ENCODE measurements at places on chromosomes 7 and 10.

- no peak for DNase-seq
Observed at GRCh38 chr7:13651167-13651566, 338.3 kb downstream of the ETV1 start.

- DNase-seq = no peak
Observed at GRCh38 chr7:73839290-73839689, 3.0 kb downstream of the METTL27 start.

GRCh38 chr7:137390076-137390475, 46.5 kb upstream of the PTN start:
- no peak for DNase-seq

DNA sequence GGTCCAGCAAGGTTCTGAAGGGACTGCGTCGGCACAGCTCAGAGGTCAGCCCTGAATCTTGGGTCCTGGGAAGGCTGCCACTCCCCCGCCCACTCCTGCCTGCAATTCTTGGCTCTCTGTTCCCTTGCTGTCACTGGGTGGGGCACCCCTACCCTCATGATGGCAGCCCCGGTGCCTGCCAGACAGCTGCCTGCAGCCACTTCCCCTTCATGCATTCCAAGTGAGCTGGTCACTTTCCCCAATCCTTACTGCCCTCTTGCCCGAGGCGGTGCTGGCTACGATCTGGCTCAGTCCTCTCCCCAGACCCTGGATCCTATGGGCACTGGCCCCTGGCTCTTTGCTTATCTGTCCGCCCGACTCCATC, 14.2 kb downstream of the MYL10 start:
- DNase-seq = no peak

DNA sequence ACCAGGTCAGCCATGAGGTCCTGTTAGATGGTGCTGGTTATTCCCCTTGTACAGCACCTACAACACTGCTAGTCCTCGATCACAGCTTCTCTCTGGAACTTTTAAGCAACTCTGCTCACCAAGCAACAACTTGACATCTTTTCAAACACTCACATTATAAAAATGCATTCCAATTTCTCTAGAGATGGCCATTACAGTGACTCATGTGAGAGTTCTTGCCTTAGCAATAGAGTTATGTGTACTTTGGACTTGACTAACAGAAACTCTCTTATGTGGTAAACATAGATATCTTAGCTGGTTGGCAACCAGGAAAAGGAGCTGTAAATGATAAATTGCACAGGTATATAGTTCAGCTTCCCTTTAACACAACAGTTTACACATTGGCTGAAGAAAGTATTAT, 122.2 kb downstream of the PDE1C start:
- no peak for DNase-seq

GRCh38 chr10:48478980-48479811, 125.7 kb downstream of the ARHGAP22 start:
- no peak for DNase-seq

- DNase-seq = no peak
Observed at GRCh38 chr7:45161842-45162241, 4.3 kb downstream of the RAMP3 start.

DNA sequence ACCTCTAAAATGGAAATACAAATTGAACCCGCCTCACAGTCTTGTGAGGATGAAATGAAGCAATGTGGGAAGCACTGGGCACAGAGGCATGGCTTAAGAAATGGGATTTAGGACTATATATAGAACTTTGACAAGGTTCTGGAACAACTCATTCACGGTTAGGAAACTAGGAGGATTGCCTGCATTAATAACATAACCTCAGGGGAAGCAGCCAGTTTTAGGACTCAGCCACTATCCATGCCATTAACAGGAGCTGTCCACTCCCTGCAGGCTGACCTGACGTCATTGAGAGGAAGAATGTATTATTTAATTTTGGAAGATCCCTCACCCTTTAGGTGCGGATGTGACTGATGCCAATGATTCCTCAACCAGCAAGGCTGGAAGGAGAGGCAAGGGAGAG, 34.8 kb downstream of the ITGB8 start:
- DNase-seq = no peak

DNA sequence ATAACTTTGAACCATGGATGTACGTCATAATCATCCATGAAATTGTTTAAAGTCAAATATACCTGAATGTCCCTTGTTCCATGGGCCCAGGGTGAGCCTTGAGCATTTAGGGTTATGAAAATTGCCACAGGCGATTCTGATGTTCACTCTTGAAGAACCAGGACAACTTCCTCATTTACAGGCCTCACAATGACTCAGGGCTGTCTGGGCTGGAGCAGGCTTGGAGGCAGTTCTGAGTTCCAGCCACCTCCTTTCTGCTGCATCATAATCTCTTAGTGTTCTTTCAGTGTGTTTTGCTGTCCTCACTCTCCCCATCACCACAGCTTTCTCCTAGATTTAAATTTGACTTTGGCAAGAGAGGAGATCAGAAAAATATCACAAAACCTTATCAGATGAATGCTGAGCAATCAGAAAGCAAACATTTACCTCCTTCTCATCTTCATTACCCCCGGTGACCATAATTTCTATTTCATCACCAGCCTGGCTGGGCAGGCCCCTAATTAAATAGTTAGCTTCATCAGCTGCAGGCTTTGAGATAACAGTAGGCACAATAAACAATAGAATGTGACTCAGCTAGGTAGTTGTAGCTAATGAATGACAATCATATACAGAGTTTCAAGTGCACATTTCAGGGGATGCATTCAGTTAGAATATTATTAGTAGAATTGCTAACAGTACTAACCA, 571.0 kb downstream of the SH2D4B start:
- DNase-seq = no peak

GRCh38 chr7:7408001-7408770, 127.5 kb downstream of the COL28A1 start:
- no peak for DNase-seq

DNA sequence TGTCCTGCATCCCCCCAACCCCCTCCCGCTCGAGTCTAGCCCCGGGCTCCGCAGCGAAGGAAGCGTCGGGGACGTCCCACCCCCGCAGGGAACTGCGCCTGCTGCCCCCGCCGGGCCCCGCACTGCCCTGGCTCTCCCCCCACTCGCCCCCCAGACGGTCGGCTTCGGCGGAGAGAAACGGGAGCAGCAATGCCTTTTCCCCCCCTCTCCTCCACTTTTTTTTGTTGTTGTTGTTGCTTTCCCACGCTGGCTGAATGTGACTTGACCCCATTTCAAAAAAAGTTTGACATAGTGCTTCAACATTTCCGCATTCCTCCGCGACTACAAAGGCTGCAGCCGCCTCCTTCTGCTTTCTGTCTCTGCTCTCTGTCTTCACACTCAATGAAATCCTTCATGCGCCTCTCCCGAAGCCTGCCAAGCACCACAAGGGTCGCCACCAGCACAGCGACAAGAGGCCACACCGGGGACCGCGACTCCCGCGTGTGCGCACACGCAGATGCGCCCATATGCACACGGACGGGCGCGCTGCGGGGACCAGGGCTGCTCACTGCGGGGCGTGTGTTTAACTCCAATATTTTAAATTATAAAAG, 1.0 kb downstream of the CDK6 start:
- peak; percentile 75 for DNase-seq

GRCh38 chr7:155896531-155897263, 84.4 kb upstream of the SHH start:
- DNase-seq = no peak

DNA sequence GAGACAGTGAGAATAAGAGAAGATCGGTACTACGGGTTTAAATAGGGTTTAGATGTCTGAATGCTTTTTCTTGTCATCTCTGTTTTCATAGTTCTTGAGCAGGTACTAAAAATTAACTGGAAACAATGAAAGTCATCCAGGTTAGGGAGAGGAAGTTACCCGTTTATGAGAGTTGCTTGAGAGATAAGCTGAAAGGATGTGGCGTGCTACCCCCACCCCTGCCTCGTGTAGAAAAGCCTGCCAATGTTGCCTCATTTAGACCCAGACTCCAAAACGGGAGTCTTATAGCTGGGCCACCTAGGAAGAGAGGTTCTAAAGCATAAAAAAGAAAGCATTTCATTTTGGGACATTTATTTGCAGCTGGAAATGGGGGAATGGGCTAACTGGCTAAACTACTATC, 10.2 kb downstream of the AKR1C4 start:
- DNase-seq = no peak

- no peak for DNase-seq
Observed at GRCh38 chr7:1592299-1592871, 22.6 kb upstream of the PSMG3 start.

DNA sequence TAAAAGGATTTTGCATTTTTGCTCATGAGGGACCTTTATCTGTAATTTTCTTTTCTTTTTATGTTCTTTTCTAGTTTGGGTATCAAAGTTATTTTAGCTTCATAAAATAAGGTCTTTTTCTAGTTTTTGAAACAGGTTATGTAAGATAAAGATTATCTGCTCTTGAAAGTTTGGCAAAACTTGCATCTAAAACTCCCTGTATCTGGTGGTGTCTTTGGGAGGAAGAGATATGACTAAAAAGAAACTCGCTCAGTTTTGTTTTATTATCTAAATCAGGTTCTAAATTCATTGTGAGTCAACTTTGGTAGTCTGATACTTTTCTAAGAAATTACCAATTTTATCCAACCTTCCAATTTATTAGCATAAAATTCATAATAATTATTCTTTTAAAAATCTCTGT, 55.1 kb downstream of the VCL start:
- no peak for DNase-seq

DNA sequence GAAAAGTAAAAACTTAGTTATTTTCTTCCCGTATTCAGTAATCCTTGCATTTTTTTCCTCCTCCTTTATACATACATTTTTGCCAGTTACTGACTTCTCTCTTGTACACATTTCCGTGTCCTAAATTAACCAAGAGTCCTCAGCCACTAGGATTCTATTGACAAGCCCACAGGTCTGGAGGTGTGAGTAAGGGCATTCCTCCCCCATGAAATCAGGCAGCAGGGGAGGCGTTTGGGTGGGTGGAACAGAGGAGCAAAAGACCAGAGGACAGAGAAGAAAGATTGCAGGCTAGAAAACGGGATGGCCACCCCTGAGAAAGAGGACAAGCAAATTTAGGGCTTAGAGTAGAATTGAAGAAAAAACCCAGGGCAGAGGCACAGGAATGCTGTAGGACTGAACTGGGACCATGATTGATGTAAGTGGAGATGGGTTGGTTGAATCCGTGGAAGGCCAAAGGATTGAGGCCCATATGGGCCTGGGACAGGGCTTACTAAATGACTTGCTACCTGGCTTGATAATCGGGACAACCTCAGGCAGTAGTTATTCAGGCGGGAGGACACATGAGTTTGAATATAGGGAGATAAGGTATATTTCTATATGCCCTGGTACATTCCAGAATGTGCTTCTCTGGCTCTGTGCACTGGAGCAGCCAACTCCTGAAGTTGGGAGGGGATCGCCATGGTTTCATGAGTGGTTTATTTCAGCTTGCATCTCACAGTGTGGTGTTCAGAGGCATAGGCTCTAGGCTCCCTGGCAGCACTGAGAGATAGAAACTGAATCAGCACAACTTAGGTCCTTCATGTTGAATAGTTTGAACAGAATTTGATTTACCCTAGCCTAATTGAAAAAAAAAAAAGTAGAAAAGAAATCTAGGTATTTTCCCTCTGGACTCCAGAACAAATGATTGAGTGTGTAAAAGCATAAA, 28.0 kb downstream of the IKZF1 start:
- DNase-seq = no peak

DNA sequence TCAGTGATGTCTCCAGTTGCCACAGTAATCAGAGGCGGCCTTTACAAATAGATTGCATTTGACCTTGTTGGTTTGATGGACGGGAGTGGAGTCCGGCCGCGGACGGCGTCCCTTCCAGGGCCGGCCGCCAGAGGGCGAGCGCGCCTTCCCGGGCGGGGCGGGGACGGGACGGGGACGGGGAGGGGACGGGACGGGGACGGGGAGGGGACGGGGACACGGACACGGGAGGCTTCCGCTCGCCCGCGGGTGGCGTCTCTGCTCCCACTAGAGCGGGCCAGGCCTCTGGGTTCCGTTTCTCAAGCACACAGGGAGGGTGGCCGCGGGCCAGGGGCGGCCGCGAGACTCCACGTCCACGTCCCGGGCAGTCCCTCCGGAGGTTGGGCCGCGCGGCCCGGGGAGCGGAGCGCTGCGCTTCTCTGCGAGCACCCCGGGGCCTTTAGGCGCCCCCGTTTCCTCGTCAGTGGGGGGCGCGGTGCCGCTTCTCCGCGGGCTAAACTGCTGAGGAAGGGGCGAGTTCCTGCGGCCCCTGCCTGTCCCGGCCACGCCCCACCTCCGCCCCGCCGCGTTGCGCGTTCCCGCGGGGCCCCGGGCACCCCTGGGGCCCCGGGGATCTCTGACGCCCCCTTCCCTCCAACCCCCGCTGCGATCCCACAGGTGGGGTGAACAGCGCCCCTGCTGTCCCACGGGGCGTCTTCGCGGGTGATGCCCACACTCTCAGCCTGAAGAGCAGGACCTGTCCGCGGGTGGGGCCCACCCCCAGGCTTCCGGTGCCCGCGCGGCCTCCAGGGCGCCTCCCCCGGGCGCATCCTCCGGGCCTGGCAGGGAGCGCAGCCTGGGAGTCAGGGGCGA, 84.2 kb upstream of the MKI67 start:
- DNase-seq = no peak

DNA sequence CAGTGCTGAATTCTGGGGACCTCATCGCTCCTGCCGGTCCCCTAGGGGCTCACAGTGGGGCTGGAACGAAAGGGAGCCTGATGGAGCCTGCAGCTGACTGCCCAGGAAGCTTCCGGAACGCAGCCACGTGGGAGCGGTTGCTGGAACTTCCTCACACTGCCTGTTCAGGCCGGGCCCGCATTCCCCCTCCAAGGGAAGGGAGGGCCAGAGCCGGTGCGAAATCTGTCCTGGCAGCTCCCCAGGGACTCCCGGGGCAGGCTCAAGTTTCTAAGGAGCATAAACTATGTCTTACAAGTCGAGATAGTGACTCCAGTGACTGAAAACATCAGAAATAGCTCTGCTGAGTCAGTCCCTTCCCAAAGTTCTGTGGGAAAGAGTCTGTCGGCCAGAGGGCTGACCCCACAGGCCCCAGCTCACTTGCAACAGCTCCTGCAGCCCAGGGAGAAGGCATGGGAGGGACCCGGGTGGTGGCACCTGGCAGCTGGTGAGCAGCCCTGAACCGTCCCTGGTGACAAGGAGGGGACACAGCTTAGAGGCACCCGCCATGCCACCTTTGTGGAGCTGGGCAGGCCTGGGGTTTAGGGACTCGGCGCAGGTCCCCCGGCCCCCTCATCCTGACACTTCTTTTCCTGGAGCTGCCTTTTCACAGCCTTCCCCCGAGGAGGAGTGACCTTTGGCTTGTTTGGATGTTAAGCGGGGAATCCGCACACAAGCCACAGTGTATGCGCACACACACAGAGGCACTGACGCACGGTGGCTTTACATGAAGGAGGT, 47.6 kb downstream of the PDGFA start:
- DNase-seq = no peak

- no peak for DNase-seq
Observed at GRCh38 chr10:86439544-86439943, 72.9 kb upstream of the GRID1 start.
